Activated CD8-positive, alpha-beta memory T cell treated with anti-CD3 and anti-CD28 coated beads for 48 hours (primary cell): ENCODE measurements at places on chromosomes 6 and 20.

- DNase-seq, result no peak
Observed at GRCh38 chr6:137727216-137727765, 139.8 kb upstream of the TNFAIP3 start.

GRCh38 chr20:23541776-23542175, 26.5 kb downstream of the CST9L start:
- DNase-seq, result no peak

- no peak for DNase-seq
Observed at GRCh38 chr6:91149956-91150705, 563.3 kb upstream of the MAP3K7 start.

- DNase-seq, result no peak
Observed at GRCh38 chr6:11640486-11640885, 102.9 kb downstream of the TMEM170B start.

DNA sequence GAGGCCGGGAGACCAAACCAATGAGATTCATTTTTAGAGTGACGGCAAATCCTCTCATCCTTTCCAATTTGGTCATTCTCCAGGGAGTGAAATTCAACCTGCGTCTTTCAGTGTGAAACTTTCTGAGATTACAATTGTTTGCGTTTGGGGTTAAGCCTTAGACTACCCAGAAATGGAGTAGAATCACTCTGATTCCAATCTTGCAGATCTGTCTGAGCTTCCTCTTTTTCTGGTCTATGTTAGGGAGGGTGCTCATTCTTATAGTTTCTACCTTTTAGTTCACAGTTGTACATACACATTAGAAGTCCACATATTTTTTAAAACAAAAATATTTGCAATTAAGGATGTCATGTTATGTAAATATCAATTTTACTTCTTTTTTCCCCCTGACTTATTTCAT, 183.0 kb upstream of the PHACTR1 start:
- no peak for DNase-seq

DNA sequence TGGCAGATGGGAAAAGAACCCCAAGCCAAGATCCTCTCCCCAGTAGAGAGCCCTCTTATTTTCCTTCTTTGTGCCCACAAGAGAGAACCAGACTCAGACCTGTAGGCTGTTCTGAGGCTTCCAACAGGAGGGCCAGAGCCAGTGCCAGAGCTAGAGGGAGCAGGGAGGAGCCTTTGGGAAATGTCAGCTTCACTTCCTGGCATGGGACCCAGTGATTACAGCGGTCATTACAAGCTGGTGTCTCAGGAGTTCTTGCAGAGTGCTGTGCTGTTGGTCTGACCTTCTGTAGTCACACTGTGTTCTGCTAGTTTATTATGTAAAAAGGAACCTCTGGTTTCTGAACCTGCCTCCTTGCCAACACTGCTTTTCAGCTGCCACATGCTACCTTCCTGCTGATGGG, 38.9 kb downstream of the STK35 start:
- DNase-seq, result no peak

DNA sequence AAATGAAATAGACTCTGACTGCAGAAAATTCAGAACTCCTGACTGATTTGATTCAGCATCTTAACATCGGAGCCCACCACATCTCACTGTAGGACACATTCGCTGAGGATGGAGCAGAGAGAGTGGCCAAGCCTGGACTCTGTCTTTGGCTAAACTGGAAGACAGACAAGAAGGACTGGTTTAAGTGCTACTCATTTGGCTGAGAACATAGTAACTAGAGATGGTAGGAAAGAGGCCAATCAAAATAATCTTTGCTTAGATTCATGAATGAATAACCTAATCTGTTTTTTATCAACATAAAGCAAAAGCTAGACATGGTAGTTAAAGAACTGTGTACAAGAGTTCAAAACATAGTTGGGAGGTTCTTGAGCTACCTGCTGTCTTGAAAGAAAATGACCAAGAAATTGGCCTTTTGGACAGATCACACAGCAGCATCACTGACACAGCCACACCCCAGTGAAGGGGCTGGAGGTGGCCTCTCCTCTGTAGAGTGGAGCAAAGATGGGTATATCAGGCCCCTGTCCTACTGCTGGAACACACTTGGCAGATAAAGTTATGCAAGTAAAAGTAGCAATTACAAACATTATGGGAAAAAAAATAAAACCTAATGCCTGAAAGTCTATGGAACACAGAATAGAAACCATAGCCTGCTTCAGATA, 87.1 kb upstream of the NT5E start:
- no peak for DNase-seq

DNA sequence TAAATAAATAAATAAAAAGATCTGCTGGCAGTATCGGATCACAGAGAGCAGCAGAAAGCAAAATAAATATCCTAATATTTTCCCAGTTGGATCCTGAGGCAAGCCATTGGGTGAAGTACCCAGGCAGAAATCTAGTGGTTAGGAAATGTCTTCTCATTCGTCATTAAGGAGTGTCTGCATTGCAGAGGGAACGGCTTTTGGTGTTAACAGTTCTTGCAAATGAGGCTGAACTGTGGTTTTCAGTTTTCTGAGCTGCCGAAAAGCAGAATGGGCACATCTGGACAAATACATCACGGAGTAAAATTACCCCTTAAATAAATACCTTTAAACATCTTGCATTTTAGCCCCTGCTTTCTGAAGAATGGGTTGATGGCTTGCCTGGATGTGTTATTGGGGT, 82.3 kb upstream of the MPC1 start:
- DNase-seq, result no peak

DNA sequence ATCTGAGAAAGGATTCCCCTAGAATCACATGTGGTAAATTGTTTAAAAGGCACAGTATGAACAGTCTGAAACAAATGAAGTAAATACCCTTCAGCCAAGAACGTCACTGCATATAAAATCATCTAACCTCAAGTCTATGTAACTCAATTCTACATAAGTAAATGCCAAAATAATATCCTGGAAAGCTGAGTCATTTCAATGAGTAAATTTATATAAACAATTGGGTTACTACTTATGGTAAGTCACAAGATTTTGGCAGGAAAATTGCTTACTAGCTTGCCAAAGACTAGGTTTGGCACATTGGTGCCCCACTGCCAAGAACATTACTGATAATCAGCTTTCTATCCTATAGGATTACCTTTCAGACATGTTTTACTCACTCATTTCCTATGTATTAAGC, 8.4 kb downstream of the GMDS start:
- no peak for DNase-seq

- no peak for DNase-seq
Observed at GRCh38 chr20:10218536-10219451, at the start of gene SNAP25. Gene SNAP25, plus strand, starts transcription at chr20:10218830. Its CDS starts 56,662 bp downstream, at chr20:10275492.

GRCh38 chr20:3710703-3711483, 1.5 kb downstream of the SIGLEC1 start:
- peak; percentile 42 for DNase-seq

DNA sequence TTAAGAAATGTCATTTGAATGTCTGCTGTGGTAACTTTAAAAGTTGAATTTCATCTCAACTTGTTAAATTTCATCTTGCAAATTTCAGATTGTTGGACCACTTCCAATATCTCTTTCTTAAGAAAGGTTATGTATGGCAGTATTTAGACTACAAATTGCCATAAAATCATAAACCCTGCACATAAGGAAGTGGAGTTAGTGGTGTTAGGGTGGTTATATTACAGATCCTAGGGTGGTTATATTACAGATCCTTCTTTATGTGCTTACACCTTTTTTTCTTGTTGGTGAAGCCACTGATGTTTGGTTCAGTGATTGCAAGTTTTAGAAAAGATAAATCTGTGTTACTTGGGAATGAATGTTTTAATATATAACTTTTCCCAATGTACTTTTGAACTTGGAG, 9.0 kb downstream of the DSE start:
- no peak for DNase-seq

GRCh38 chr6:164184410-164184809, 769.9 kb downstream of the QKI start:
- no peak for DNase-seq
